NT2/D1 (cell line): ENCODE measurements at places on chromosomes 3 and 15.

GRCh38 chr15:92650256-92650655, 5.3 kb downstream of the FAM174B start:
- no peak for DNase-seq

GRCh38 chr15:65414841-65415621, 7.7 kb downstream of the IGDCC4 start:
- peak; percentile 89 for DNase-seq

GRCh38 chr3:29822071-29822470, 541.2 kb downstream of the RBMS3 start:
- no peak for DNase-seq

GRCh38 chr15:82540984-82541431, 751 bp upstream of the RPS17 start:
- no peak for DNase-seq

DNA sequence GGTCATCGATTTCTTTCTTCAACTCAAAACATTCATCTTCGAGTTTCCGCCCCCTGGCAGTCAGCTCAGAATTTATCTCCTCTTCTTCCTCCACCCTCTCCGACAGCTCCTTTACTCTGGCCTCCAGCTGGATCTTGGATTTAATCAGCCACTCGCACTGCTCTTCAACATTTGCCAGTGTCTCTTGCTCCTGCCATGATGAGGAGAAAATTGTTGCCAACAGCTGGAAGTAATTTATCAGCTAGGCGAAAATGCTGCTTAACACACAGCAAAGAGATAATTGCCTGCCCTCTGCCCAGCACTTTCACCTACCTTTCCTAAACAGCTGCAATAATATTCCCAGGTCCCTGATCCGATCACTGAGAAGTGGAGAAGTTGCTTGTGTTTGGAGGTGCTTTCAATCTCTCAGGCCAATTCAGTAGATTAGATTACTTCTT, 69.3 kb downstream of the MYH15 start:
- no peak for DNase-seq

DNA sequence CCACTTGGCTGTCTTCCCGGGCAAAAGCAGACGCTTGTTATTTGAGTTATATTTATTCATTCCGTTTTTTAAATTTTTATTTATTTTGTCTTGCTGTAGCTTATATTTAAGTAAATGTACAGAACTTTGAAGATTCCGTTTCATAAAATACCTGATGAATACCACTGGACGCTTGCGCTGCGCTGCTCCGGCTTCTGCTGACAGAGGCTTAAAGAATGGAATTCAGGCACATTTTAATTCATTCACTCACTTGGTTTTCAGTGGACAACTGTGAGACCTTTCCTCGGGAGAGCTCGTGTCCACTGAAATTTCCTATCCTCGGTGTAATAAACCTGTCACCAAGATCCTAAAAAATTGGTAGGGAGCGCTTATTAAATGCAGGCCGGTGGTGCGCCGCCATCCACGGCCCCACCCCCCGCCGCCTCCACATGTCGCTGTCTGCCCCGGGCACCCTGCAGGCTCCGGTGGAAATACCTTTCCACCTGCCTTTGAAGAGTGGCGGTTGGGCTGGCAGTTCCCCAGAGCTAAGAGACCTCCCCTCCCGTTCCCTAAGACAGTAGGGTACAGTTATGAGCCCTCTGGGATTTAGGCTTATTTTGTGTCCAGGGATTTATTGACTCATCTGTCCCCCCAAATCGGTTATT, 62.5 kb upstream of the UBE2E1 start:
- no peak for DNase-seq

DNA sequence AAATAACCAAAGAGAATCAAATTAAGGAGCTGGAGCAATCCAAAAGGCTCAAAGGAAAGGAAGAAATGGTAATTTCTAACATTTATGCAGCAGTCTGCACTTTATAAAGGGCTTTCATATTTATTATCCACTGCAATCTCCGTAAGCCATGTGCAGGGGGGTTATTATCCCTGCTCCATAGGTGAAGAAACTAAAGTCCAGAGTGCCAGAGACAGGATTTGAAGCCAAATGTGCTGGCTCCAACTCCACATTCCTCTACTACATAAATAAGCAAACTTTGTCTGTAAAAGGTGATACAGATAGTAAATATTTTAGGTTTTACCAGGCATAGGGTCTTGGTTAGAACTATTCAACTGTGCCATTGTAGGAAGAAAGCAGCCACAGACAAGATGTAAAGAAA, 221.4 kb downstream of the MINAR1 start:
- no peak for DNase-seq

GRCh38 chr3:174016186-174016585, 618.6 kb downstream of the NLGN1 start:
- DNase-seq, result no peak

DNA sequence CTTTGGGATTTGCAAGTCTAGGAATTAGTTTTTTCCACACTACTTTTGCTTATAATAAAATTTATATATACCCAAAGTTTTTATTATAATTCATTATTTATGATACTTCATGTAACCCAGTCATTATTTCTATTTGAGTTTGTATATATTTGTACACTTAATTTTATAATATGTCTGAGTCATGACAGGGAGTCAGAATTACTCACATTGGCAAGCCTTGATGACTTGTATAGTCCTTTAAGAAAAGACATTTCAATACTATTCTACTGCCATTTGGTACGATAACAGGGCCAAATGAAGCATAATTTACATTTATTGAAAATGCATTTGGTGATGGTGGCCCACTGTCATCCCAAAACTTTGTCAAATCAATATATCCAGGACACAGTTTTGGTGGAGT, 95.9 kb upstream of the UNC13C start:
- no peak for DNase-seq

GRCh38 chr15:85624291-85624801, 170.4 kb downstream of the KLHL25 start:
- DNase-seq, result no peak
